ENCODE measurements at places on chromosomes 11 and 22. TPM values are rescaled to one million over a fixed set of nuclear protein-coding genes. Genes with fewer than 3 reads are reported as not detected.
A peak's percentile ranks its signal among the peaks of the same experiment; 100 is the strongest.

Gene SLC22A9
- not detected for total RNA-seq

Gene CASP1
- 32.4 TPM for total RNA-seq

Gene SAA4
- total RNA-seq, result not detected

Gene POU2AF2
- not detected for total RNA-seq

Gene MS4A12
- total RNA-seq, result not detected

Gene KCNJ4
- total RNA-seq, result not detected

Gene PKNOX2
- total RNA-seq, result not detected

Gene GANAB
- 217 TPM for total RNA-seq

Gene THRSP
- total RNA-seq, result not detected

GRCh38 chr22:22893891-22894739, 6.5 kb downstream of the IGLL5 start:
- no peaks in the 10 kb centered on the region for H3K36me3 ChIP-seq
- no peak overlapping the region for H3K4me3 ChIP-seq
- H3K27me3 ChIP-seq, result peaks cover 27% of the 10 kb centered on the region
- DNase-seq, result no peak

GRCh38 chr11:111301004-111301841, 2.9 kb downstream of the POU2AF3 start:
- H3K27me3 ChIP-seq, result peaks cover 37% of the 10 kb centered on the region
- DNase-seq, result no peak
- H3K4me1 ChIP-seq, result no peaks in the 10 kb centered on the region

- no peak overlapping the region for H3K27ac ChIP-seq
- H3K27me3 ChIP-seq, result peaks cover 6% of the 10 kb centered on the region
- no peak overlapping the region for H3K4me3 ChIP-seq
- no peaks in the 10 kb centered on the region for H3K4me1 ChIP-seq
- DNase-seq, result no peak
- H3K36me3 ChIP-seq, result no peaks in the 10 kb centered on the region
Observed at GRCh38 chr11:11217929-11218628, 135.0 kb downstream of the CSNK2A3 start.

DNA sequence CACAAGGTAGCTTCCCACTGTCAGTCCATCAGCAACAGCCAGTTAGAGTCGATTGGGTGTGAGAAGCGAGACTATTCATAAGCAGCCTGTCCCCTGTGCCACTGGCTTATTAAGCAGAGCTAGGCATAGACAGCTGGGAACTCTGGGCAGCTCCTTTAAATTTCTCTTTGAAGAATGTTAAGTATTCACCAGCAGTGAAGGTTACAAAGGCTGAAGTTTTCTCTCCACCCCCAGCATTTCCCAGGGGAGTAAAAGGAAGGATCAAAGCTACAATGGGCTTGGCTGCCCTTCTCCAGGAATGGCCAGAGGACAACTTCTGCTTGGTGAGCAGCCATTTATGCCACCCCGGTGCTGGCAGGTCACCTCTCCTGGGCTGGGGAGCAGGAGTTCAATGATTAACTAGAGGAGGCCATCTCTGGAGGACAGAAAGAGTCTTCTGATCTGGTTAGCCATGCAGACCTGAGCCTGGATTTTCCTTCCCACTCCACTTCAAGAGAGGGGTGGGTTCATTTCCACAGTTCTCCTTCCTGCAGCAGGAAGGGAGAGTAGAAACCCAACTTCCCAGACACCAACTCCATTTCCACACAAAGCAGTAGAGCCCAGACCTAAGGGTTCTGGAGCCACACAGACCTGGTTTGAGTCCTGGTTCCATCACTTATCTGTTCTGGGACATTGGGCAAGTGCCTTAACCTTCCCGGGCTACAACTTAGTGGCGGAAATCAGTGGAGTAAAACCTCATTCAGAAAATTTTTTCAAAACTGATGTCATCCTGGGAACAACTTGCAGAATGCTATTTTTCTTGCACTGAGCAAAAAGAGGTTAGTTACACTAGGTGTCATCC, 22.6 kb downstream of the POU2AF3 start:
- H3K27ac ChIP-seq, result no peak overlapping the region
- no peak for DNase-seq
- no peaks in the 10 kb centered on the region for H3K4me1 ChIP-seq
- no peak overlapping the region for H3K4me3 ChIP-seq

DNA sequence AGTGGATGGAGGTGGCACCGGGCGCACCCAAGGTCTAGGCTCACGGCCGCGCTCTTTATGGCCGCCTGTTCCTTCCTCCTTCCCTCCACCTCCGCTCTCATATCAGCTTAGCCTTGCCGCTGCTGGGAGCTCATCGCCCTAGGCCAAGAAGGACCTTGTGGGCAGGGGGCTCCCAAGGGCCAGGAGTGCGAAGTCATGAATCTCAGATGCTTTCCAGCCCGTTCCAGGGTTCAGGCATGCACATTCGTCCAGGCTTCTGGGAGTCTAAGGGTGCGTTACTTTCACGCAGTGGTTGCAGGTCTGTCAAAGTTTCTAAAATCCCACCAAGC, 4.1 kb upstream of the GALR3 start:
- no peaks in the 10 kb centered on the region for H3K36me3 ChIP-seq
- H3K4me1 ChIP-seq, result peaks cover 10% of the 10 kb centered on the region
- H3K27ac ChIP-seq, result no peak overlapping the region
- peak overlapping the region; percentile 50 for H3K4me3 ChIP-seq
- DNase-seq, result no peak
- peaks cover 22% of the 10 kb centered on the region for H3K27me3 ChIP-seq

GRCh38 chr11:34604145-34604544, 16.7 kb upstream of the EHF start:
- no peak overlapping the region for H3K4me3 ChIP-seq
- H3K4me1 ChIP-seq, result peaks cover 11% of the 10 kb centered on the region
- no peak for DNase-seq
- H3K27me3 ChIP-seq, result peaks cover 15% of the 10 kb centered on the region
- no peaks in the 10 kb centered on the region for H3K36me3 ChIP-seq

- H3K4me3 ChIP-seq, result peak overlapping the region; percentile 79
- peaks cover 55% of the 10 kb centered on the region for H3K4me1 ChIP-seq
- H3K36me3 ChIP-seq, result peaks cover 4% of the 10 kb centered on the region
- H3K27ac ChIP-seq, result peak overlapping the region; percentile 98
- no peaks in the 10 kb centered on the region for H3K27me3 ChIP-seq
Observed at GRCh38 chr11:82901922-82902485, 468 bp downstream of the DDIAS start.

DNA sequence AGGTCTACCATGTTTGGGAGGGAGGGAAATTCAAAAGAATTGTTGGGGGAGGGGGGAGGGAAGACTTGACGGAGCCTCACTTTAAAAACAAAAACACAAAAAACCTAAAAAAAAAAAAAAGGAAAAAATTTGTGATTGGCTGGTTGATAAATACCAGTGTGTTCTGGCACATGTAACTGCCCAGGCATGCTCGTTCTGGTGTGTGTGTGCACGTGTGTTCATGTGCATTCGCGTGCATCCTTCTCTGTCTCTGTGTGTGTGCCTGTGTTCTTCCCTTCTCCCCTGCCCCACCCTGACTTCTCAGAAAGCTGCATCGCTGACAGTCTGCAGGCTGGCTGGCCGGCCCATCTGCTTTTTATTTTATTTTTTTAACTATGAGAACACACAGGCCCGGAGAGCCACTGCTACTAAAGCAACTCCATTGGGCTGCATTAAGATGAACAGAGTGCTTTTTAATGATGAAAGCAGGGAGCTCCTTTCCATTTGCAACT, 22.6 kb upstream of the ADSL start:
- H3K4me3 ChIP-seq, result peak overlapping the region; percentile 68
- no peaks in the 10 kb centered on the region for H3K27me3 ChIP-seq

GRCh38 chr11:130549393-130549999, 101.1 kb downstream of the ADAMTS15 start:
- no peaks in the 10 kb centered on the region for H3K27me3 ChIP-seq
- H3K27ac ChIP-seq, result no peak overlapping the region
- no peak for DNase-seq
- no peaks in the 10 kb centered on the region for H3K4me1 ChIP-seq
- H3K36me3 ChIP-seq, result no peaks in the 10 kb centered on the region

GRCh38 chr11:61777234-61778090, 14.9 kb downstream of the TMEM258 start:
- peaks cover 2% of the 10 kb centered on the region for H3K27me3 ChIP-seq
- DNase-seq, result peak; percentile 62
- H3K4me3 ChIP-seq, result peak overlapping the region; percentile 29
- H3K36me3 ChIP-seq, result no peaks in the 10 kb centered on the region
- H3K27ac ChIP-seq, result no peak overlapping the region
- peaks cover 13% of the 10 kb centered on the region for H3K4me1 ChIP-seq

- peaks cover 27% of the 10 kb centered on the region for H3K4me1 ChIP-seq
- DNase-seq, result no peak
- peaks cover 56% of the 10 kb centered on the region for H3K27me3 ChIP-seq
- H3K36me3 ChIP-seq, result no peaks in the 10 kb centered on the region
- H3K27ac ChIP-seq, result no peak overlapping the region
Observed at GRCh38 chr11:33897761-33898375, 6.0 kb upstream of the LMO2 start.

DNA sequence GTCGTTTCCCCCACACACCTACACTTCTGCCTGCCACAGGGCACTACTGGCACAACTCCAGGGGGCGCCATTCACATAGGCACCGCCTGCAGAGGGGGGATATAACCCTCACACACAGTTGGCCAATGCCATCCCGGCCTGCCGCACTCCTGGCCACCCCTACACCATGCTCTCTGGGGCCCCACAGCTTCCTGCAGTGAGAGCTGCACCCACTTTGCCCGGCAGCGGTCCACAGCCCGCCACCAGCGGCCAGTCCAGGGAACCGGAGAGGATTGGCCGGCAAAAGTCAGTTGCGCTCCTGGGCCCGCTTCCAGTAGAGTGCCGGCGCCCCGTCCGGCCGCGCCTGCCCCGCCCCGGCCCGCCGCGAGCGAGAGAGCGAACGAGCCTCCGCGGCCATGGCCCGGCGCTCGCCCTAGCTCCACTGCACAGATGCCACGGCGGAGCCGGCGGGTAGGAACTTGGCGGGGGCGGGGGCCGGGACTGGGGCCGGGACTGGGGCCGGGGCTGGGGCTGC, 25.6 kb upstream of the SUSD2 start:
- peaks cover 9% of the 10 kb centered on the region for H3K36me3 ChIP-seq
- peak; percentile 66 for DNase-seq
- H3K27me3 ChIP-seq, result no peaks in the 10 kb centered on the region
- H3K4me3 ChIP-seq, result peak overlapping the region; percentile 35
- peaks cover 87% of the 10 kb centered on the region for H3K4me1 ChIP-seq

GRCh38 chr11:132347156-132348090, 977.0 kb downstream of the NTM start:
- H3K27ac ChIP-seq, result no peak overlapping the region
- DNase-seq, result no peak
- no peaks in the 10 kb centered on the region for H3K36me3 ChIP-seq
- H3K4me1 ChIP-seq, result peaks cover 2% of the 10 kb centered on the region
- H3K4me3 ChIP-seq, result no peak overlapping the region
- H3K27me3 ChIP-seq, result peaks cover 3% of the 10 kb centered on the region

GRCh38 chr11:23991165-23991539, 505.7 kb upstream of the LUZP2 start:
- H3K27ac ChIP-seq, result no peak overlapping the region
- H3K4me3 ChIP-seq, result no peak overlapping the region
- no peaks in the 10 kb centered on the region for H3K36me3 ChIP-seq
- no peaks in the 10 kb centered on the region for H3K27me3 ChIP-seq
- DNase-seq, result no peak

DNA sequence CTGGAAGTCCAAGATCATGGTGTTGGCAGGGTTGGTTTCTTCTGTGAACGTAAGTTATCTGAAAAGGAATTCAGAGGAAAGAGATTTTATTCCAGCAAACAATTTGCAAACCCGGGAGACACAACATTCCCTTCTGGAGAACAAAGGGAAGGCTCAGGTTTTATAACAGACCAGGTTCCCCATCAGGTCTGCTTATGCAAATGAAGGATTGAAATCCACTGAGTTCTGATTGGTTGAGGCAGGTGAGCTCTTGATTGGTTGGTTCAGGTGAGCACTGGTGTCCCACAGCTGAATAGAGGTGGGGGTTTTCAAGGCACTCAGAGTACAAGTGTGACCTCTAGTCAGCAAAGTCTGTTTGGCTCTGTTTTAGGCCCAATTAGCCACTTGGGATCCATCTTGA, 1306.8 kb downstream of the TBC1D22A start:
- H3K4me3 ChIP-seq, result no peak overlapping the region
- no peaks in the 10 kb centered on the region for H3K27me3 ChIP-seq
- no peak for DNase-seq
- H3K36me3 ChIP-seq, result no peaks in the 10 kb centered on the region
- H3K4me1 ChIP-seq, result no peaks in the 10 kb centered on the region
- H3K27ac ChIP-seq, result no peak overlapping the region

- peak overlapping the region; percentile 85 for H3K27ac ChIP-seq
- peak overlapping the region; percentile 74 for H3K4me3 ChIP-seq
- no peak for DNase-seq
- H3K27me3 ChIP-seq, result no peaks in the 10 kb centered on the region
Observed at GRCh38 chr11:32891657-32892354, 805 bp upstream of the QSER1 start.

DNA sequence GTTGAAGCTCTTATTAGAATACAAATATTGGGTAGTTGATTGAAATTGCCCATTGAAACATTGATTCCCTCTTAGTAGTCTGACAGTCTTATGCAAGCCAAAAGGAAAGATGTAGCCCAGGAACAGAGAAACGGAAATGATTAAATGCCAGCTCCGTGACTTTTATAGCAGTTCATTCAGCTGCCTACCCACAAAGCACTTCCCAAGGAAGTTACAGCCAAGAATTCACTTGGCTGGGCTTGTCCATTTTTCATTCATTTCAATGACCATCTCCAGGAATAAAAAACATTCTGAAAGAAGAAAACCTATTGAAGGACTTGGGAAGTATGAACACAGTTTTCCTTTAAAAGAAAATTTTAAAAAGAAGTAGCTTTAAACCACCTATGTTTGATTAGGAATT, 62.0 kb downstream of the NCAM1 start:
- no peak overlapping the region for H3K27ac ChIP-seq
- DNase-seq, result no peak
- no peaks in the 10 kb centered on the region for H3K27me3 ChIP-seq

GRCh38 chr11:66176650-66177049, 91.8 kb upstream of the RAB1B start:
- H3K27me3 ChIP-seq, result no peaks in the 10 kb centered on the region
- peak overlapping the region; percentile 3 for H3K27ac ChIP-seq
- DNase-seq, result no peak

- H3K4me1 ChIP-seq, result no peaks in the 10 kb centered on the region
- H3K36me3 ChIP-seq, result peaks cover 30% of the 10 kb centered on the region
Observed at GRCh38 chr11:28268925-28269324, 160.7 kb downstream of the METTL15 start.

- H3K4me1 ChIP-seq, result peaks cover 4% of the 10 kb centered on the region
- H3K27ac ChIP-seq, result peak within 1 kb of the TSS; percentile 30
- H3K27me3 ChIP-seq, result peaks cover 18% of the 10 kb centered on the region
Observed at GRCh38 chr11:17014321-17014832, at the start of gene PLEKHA7. Gene PLEKHA7 (minus strand): TSS chr11:17014414. CDS start chr11:17014401, 13 bp downstream.

- H3K4me3 ChIP-seq, result no peak overlapping the region
- DNase-seq, result no peak
- H3K27ac ChIP-seq, result no peak overlapping the region
- H3K4me1 ChIP-seq, result no peaks in the 10 kb centered on the region
- H3K36me3 ChIP-seq, result no peaks in the 10 kb centered on the region
- H3K27me3 ChIP-seq, result no peaks in the 10 kb centered on the region
Observed at GRCh38 chr11:31050061-31050765, 319.3 kb downstream of the DCDC1 start.

Data from activated CD8-positive, alpha-beta T cell treated with anti-CD3 and anti-CD28 coated beads for 36 hours (primary cell).